ENCODE measurements at places on chromosomes 3 and 15. TPM values are rescaled to one million over a fixed set of nuclear protein-coding genes. Genes with fewer than 3 reads are reported as not detected.

DNA sequence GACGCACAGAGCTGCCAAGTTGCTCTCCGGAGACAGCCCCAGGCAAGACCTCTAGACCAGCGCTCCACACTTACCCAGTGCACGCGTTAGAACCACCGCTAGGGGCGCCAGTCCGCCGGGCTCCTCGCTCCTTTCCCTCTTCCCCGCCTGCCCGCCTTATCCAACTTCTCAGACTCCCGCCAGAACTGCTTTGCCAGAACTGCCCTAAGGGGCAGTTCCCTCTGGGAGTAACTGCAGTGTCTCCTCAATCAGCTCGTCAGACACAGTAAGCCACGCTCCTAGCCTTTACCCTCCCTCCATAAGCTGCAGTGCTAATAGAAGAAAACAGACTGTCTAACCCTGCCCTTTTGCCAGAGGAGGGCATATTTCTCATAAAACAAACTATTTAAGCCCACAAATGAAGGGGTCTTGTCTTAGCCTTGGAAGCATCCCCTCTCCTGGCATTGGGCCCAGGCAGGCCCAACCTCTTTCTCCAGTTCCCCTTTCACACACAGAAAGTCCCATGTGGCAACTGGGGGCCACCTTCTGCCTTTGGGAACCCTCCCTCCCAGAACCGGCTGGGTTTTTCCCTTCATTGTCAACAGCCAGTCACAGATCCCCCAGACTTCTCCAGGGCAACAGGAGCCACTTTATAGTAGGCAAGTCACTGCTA, 3.7 kb downstream of the BMF start:
- no peak overlapping the region for H3K27ac ChIP-seq
- H3K27me3 ChIP-seq: peaks cover 14% of the 10 kb centered on the region
- peaks cover 25% of the 10 kb centered on the region for H3K4me1 ChIP-seq
- peak; percentile 96 for DNase-seq
- peak overlapping the region; percentile 43 for H3K4me3 ChIP-seq

DNA sequence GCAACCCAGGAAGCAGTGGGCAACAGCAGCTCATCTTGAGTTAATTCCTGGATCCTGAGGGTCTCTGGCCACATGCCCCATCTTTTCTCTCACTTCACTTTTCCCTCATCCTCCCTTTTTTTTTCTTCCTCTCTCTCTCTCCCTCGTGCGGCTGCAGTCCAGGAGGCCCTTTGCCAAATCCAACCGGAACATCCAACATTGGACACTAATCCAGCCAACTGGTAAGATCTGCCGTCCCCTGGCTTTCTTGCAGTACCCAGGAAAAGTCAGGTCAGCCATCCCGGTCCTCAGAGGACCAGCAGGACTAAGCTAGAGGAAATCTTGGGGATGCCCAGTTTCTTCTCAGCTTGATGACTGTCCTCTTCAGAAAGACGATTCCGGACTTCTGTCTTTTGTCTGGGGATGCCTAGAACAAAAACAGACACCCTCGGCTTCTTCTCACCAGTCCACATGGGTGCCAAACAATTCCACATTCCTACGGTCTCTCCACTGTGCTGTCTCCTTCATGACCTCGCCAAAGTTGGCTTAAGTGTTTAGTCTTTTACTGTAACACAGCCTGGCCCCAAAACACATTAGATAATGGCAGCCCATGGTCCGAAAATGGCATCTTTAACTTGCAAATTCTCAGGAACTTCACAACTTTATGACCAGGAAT, 115.6 kb downstream of the GSK3B start:
- no peaks in the 10 kb centered on the region for H3K4me1 ChIP-seq
- no peak overlapping the region for H3K4me3 ChIP-seq
- H3K36me3 ChIP-seq: peaks cover 6% of the 10 kb centered on the region
- no peak for DNase-seq
- H3K27me3 ChIP-seq: peaks cover 4% of the 10 kb centered on the region
- no peak overlapping the region for H3K27ac ChIP-seq

DNA sequence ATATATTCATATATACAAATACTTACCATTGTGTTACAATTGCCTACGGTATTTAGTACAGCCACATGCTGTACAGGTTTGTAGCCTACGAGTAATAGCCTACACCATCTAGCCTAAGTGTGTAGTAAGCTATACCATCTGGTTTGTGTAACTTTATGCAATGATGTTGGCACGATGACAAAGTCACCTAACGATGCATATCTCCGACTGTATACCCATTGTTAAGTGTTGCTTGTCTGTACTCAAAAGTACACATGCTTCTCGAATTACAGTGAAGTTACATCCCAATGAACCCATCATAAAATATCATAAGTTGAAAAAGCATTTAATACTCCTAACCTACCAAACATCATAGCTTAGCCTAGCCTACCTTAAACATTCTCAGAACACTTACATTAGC, 327.1 kb downstream of the KBTBD8 start:
- no peaks in the 10 kb centered on the region for H3K27me3 ChIP-seq
- no peaks in the 10 kb centered on the region for H3K4me1 ChIP-seq
- no peak overlapping the region for H3K27ac ChIP-seq
- no peak for DNase-seq
- H3K4me3 ChIP-seq: no peak overlapping the region

GRCh38 chr15:62711691-62712454, 330.7 kb upstream of the TPM1 start:
- H3K27me3 ChIP-seq: no peaks in the 10 kb centered on the region
- no peaks in the 10 kb centered on the region for H3K4me1 ChIP-seq
- no peak overlapping the region for H3K4me3 ChIP-seq
- no peak overlapping the region for H3K27ac ChIP-seq

DNA sequence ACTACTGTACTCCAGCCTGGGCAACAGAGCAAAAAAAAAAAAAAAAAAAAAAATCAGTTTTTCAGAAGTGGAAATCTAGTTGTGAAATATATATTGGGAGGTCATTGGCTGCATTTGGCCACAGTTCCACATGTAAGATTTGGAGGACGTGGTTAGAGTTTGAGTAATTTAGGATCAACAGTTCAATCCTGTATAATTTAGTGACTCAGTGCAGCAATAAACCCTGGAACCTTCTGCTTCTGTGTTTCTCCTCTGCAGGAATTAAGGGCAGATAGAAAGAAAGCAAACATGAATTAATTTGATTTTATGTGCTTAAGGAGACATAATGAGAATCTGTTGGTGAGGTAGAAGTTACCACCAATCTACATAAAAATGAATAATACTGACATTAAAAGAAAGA, 347.0 kb downstream of the PTPRG start:
- H3K4me1 ChIP-seq: peaks cover 31% of the 10 kb centered on the region
- no peak overlapping the region for H3K27ac ChIP-seq
- no peak overlapping the region for H3K4me3 ChIP-seq
- H3K27me3 ChIP-seq: no peaks in the 10 kb centered on the region

- no peaks in the 10 kb centered on the region for H3K27me3 ChIP-seq
- no peak for DNase-seq
- no peaks in the 10 kb centered on the region for H3K4me1 ChIP-seq
- no peaks in the 10 kb centered on the region for H3K36me3 ChIP-seq
- H3K27ac ChIP-seq: no peak overlapping the region
These were observed 273.3 kb downstream of the NSUN3 start for GRCh38 chr3:94336046-94336753.

DNA sequence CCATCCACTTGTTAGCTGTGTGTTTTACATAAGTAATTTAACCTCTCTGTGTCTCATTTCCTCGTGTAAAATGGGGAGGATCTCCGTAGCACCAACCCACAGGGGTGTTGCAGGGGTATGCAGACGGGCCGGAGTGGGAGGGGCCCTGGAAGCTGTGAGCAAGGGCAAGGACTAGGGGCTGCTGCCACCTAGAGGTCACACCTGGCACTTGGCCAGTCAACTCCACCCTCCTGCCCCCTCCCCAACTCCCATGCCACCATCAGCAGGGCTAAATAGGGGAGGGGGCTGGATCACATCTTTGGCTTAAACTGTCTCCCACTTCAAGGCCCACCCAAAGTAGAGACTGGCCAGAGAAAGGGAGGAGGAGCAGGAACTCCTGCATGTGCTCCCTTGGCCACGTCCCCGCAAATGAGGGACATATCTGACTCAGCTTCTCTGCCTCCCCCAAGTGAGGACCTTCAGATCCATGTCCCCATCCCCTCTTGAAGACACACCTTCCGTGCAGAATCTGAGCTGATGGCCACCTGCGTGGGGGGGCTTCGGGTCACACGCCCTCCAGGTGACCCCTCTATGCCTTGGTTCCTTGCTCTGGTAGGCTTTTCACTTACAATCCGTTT, 2.6 kb downstream of the CCDC9B start:
- H3K27ac ChIP-seq: no peak overlapping the region
- DNase-seq: peak; percentile 90
- no peaks in the 10 kb centered on the region for H3K36me3 ChIP-seq

- H3K4me1 ChIP-seq: peaks cover 4% of the 10 kb centered on the region
- no peak overlapping the region for H3K4me3 ChIP-seq
- H3K27me3 ChIP-seq: peaks cover 11% of the 10 kb centered on the region
These were observed 44.8 kb downstream of the LHFPL4 start for GRCh38 chr3:9508781-9509180.

- H3K4me3 ChIP-seq: no peak overlapping the region
- H3K27me3 ChIP-seq: peaks cover 5% of the 10 kb centered on the region
- H3K4me1 ChIP-seq: peaks cover 42% of the 10 kb centered on the region
- peak; percentile 72 for DNase-seq
These were observed 49.5 kb downstream of the APBA2 start for GRCh38 chr15:28935316-28935715.

- H3K4me1 ChIP-seq: no peaks in the 10 kb centered on the region
- DNase-seq: no peak
These were observed 18.4 kb upstream of the TSEN2 start for GRCh38 chr3:12465836-12466225.

DNA sequence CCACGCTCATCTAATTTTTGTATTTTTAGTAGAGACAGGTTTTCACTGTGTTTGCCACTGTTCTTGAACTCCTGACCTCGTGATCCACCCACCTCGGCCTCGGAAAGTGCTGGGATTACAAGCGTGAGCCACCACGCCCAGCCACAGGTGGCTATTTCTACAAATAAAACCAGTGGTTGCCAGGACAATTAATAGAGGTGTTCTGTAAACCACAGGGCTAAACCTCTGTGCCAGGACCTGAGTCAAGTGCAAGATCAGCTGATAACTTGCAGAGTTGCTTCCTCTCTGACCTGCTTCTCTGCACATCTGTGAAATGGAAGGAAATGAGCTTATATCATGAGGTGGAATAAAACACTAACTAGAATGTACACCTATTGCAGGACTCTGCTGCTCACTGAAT, 72.8 kb downstream of the CD200R1L start:
- H3K4me3 ChIP-seq: no peak overlapping the region
- H3K27ac ChIP-seq: no peak overlapping the region
- H3K27me3 ChIP-seq: peaks cover 2% of the 10 kb centered on the region
- DNase-seq: no peak
- no peaks in the 10 kb centered on the region for H3K36me3 ChIP-seq
- peaks cover 1% of the 10 kb centered on the region for H3K4me1 ChIP-seq

DNA sequence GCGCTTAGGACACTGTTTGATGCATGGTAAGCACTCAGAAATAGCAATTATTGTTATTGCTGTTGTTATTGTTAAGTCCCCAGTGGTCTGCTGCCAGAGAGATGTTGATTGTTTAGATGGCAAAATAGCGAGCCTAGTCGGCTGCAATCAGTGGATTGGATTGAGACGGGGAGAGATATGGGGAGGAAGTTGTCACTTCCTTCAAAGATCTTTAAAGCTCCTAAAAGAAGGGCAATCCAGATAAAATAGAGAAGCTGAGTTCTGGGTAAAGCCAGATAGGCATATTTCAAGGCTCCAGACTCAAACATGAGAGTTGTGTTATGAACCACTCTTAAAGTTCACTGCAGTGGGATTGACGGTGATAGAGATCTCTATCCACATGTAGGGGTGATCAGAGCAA, 64.5 kb downstream of the RYR3 start:
- H3K27ac ChIP-seq: peak overlapping the region; percentile 19
- H3K36me3 ChIP-seq: no peaks in the 10 kb centered on the region
- peaks cover 4% of the 10 kb centered on the region for H3K27me3 ChIP-seq
- no peak overlapping the region for H3K4me3 ChIP-seq
- H3K4me1 ChIP-seq: peaks cover 18% of the 10 kb centered on the region

DNA sequence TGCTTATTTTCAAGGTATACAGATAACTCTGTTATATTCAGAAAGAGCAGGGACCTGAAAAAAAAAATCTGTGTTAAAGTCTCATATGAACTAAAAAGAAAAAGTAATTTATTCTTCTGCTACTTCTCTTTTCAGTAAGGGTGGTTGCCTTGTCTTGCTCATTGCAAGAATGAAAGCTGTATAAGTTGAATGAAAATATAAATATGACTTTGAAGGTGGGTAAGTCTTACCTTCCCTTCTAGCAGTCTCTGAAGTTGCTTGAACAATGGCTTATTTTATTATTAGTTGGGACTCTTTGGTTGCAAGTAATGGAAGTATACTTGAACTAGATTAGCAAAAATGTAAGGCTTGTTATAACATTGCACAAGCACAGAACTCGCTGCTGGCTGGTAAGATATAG, 1554.9 kb downstream of the SI start:
- H3K27me3 ChIP-seq: peaks cover 2% of the 10 kb centered on the region
- no peaks in the 10 kb centered on the region for H3K4me1 ChIP-seq
- DNase-seq: no peak
- H3K27ac ChIP-seq: no peak overlapping the region

- no peak for DNase-seq
- no peak overlapping the region for H3K27ac ChIP-seq
- H3K4me1 ChIP-seq: no peaks in the 10 kb centered on the region
- no peaks in the 10 kb centered on the region for H3K27me3 ChIP-seq
- H3K36me3 ChIP-seq: no peaks in the 10 kb centered on the region
These were observed 37.4 kb downstream of the WWTR1 start for GRCh38 chr3:149620291-149621020.

GRCh38 chr3:151087648-151088047, 2.2 kb downstream of the MED12L start:
- DNase-seq: no peak
- H3K27me3 ChIP-seq: peaks cover 8% of the 10 kb centered on the region
- no peak overlapping the region for H3K27ac ChIP-seq
- H3K4me1 ChIP-seq: peaks cover 2% of the 10 kb centered on the region
- H3K36me3 ChIP-seq: peaks cover 9% of the 10 kb centered on the region

- DNase-seq: no peak
- H3K27me3 ChIP-seq: peaks cover 1% of the 10 kb centered on the region
- no peak overlapping the region for H3K27ac ChIP-seq
- H3K4me1 ChIP-seq: no peaks in the 10 kb centered on the region
- H3K36me3 ChIP-seq: no peaks in the 10 kb centered on the region
These were observed 277.1 kb downstream of the MAGI1 start for GRCh38 chr3:65761446-65762234.

The CHRM5 gene
- not detected for total RNA-seq

The ENTPD3 gene
- 1.7 TPM for total RNA-seq

The PGBD4 gene
- 1.7 TPM for total RNA-seq

The LYZL4 gene
- total RNA-seq: not detected

The C3orf85 gene
- not detected for total RNA-seq

The CHL1 gene
- 35.5 TPM for total RNA-seq

The TNNC1 gene
- 2.7 TPM for total RNA-seq

Data from glutamatergic neuron (in vitro differentiated cells).